Myocyte (in vitro differentiated cells): ENCODE measurements at places on chromosomes 6 and 20. TPM values are rescaled to one million over a fixed set of nuclear protein-coding genes. Genes with fewer than 3 reads are reported as not detected.

Gene VTA1
- 92.5 and 112 TPM in 2 replicates for total RNA-seq

Gene AGER
- total RNA-seq: 0.86 and 0.88 TPM in 2 replicates

Gene BPIFA1
- not detected in 2 replicates for total RNA-seq

Gene NMBR
- not detected in 2 replicates for total RNA-seq

Gene ANKS1A
- 70.6 and 90.2 TPM in 2 replicates for total RNA-seq

Gene RNF182
- total RNA-seq: 8.1 and 8.8 TPM in 2 replicates

Gene SAMHD1
- total RNA-seq: 15.9 and 20.8 TPM in 2 replicates

Gene NUS1
- total RNA-seq: 9.5 and 11.7 TPM in 2 replicates

Gene SLC22A3
- total RNA-seq: not detected in 2 replicates

Gene SLC12A5
- total RNA-seq: not detected in 2 replicates

Gene CPNE5
- 0.13 and 1.2 TPM in 2 replicates for total RNA-seq

Gene SLC13A3
- total RNA-seq: 0.36 and 0.59 TPM in 2 replicates

Gene ANKRD66
- not detected in 2 replicates for total RNA-seq

Gene NECAB3
- 186 and 221 TPM in 2 replicates for total RNA-seq

Gene CST3
- 534 and 577 TPM in 2 replicates for total RNA-seq

Gene SMOC2
- not detected in 2 replicates for total RNA-seq

Gene DEFB110
- total RNA-seq: not detected in 2 replicates

Gene OCSTAMP
- total RNA-seq: not detected in 2 replicates

Gene MCCD1
- not detected in 2 replicates for total RNA-seq

Gene MOXD1
- total RNA-seq: 4.5 and 6.5 TPM in 2 replicates

Gene TMEM200A
- 0.21 and 0.43 TPM in 2 replicates for total RNA-seq

Gene CALHM6
- total RNA-seq: 0.31 TPM in 1 of 2 replicates, not detected in the other

Gene EXOC2
- 30.0 and 30.5 TPM in 2 replicates for total RNA-seq
